ENCODE measurements at places on chromosomes 6 and 20.

GRCh38 chr20:60097285-60097684 is 139.1 kb downstream of the CDH26 start:
- DNase-seq: no peak

DNA sequence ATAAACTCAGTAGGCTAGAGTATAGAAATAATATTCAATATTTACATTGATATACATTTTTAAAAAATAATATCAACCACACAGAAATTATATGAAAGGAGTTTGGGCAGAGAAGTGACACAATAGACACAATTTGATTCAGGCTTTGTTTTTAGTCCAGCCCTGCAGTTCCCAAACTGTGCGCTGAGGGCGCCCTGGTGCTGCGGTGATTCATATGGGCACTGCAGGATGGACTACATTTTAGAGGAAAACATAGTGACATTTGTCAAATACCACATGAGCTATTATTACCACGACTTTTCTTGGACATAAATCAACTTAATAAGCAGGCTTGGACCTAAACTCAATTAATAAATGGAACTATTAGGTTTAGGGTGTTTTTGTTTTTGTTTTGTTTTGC is 364.3 kb upstream of the ID4 start:
- peak; percentile 18 for DNase-seq

DNA sequence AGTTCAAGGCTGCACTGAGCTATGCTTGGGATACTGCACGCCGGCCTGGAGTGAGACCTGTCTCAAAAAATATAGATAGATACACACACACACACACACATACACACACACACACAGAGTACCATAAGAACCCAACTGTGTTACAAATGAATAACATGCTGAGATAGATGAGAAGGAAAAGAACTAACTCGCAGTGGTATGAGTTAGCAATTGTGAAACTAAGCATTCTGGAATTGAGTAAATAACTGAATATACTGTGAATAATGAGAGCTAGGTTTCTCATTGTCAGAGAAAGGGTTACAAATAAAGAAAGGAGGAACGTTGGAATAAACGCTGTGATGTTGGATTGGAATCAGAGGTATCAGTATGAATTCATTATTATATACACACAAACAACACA is 14.6 kb upstream of the FAXC start:
- no peak for DNase-seq

DNA sequence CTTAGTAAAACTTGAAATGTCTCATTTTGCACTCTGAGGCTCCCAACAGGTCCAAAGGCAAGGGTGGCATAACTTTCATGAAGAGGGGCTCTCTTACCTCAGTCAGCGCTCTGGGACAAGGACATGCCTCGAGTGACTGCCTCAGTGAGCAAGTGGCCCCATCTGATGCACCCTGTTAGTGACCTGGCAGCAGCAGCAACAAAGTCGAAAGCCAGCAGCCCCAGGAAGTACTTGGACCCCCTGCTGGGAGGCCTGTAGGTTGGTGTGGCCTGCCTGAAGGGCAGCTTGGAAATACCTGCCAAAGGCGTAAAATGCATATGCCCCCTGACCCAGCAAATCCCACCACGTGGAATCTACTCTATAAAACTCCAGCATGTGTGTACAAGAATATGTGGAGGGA is 13.2 kb downstream of the MAP1LC3A start:
- no peak for DNase-seq

GRCh38 chr6:111222341-111222740 is 135.0 kb downstream of the SLC16A10 start:
- DNase-seq: no peak

DNA sequence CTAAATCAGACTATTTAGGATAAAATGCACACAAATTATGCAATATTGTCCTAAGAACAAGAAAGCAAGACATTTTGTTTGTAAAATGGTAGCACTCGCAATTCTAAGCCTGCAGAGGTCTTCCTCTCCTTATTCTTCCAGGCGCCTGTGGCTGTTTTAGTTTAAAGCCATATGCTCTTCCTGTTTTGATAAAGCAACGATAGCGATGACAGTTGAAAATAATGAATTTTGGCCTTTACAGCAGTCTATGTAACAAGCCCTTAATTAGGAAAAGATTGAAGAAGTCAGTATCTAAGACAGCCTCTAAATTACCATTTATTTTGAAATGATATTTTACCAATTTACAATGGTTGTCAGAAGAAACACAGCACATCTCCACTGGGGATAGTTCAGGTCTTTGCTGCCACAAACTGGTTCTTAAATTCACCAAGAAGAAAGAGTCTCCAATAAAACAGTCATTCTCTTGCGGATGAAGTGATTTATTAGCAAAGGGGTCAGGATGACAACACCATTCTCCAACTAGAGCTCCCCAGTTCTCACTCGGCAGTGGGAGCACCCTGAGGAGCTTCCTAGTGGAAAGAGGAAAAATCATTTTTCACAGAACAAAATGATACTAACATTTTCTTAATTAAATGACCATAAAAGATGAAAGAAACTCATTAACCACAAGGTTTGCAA is 21.4 kb downstream of the UBE3D start:
- DNase-seq: no peak

- DNase-seq: no peak
These were observed 256.9 kb upstream of the PLCB4 start for GRCh38 chr20:8811801-8812594.

DNA sequence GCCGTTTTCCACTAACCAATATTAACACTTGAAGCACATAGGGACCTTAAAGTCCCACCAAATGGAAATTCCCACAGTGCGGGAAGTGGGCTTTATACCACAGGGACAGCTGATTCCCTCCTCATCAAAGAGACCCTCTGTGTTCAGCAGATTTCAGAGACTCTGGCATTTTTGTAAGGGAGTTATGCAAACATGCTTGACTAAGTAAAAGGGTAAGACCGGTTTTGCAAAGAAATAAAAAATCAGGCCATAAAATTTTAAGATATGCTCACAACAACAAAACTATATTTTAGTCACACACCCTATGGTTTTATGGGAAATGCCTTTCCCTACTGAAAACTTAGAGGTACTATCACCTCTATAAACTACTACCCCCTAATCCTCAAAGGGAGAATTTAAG is 45.4 kb upstream of the SPTLC3 start:
- DNase-seq: no peak

GRCh38 chr6:116764961-116765841 is at the start of gene FAM162B:
TSS of gene FAM162B (minus strand) at chr6:116765719. CDS start at chr6:116765576, 143 bp downstream.
- peak; percentile 29 for DNase-seq

GRCh38 chr6:77105091-77105490 is 358.2 kb downstream of the HTR1B start:
- DNase-seq: no peak

DNA sequence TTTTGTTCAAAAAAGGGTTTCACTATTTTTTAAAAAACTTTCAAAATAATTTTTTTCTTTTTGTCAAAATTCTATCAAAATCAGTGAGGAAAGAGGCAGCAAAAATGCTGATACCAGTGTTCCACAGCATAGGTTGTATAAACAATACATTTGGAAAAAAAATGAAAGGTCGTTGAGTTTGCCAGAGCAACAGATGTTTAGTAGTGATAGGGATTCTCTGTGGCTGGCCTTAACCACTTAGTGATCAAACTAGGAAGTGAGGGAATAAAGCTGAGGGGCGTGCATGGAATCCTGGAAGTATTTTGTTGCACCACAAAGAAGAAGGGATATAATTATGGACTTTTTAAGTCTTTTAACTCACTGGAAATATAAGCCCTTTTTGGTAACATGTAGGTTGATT is 555.3 kb upstream of the CHD6 start:
- no peak for DNase-seq

GRCh38 chr6:156994215-156995076 is 217.3 kb downstream of the ARID1B start:
- no peak for DNase-seq

DNA sequence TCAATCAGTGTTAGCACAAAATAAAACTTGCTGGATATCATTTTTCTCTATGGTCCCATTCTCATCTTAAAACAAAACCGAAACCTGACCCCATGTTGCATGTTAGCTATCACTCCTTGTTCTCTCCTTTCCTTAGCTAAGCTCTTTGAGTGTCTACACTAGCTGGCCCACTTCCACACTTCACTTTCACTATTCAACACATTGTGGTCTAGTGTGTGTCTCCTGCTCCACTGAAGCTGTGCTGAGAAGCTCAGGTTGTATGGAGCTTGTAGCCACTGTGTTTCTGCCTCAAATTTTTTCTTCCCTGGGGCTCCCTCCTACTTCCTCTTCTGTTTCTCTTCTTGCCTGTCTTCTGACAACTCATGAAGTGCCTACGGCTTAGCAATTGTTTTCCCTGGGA is 223.0 kb downstream of the NKAIN2 start:
- DNase-seq: no peak

DNA sequence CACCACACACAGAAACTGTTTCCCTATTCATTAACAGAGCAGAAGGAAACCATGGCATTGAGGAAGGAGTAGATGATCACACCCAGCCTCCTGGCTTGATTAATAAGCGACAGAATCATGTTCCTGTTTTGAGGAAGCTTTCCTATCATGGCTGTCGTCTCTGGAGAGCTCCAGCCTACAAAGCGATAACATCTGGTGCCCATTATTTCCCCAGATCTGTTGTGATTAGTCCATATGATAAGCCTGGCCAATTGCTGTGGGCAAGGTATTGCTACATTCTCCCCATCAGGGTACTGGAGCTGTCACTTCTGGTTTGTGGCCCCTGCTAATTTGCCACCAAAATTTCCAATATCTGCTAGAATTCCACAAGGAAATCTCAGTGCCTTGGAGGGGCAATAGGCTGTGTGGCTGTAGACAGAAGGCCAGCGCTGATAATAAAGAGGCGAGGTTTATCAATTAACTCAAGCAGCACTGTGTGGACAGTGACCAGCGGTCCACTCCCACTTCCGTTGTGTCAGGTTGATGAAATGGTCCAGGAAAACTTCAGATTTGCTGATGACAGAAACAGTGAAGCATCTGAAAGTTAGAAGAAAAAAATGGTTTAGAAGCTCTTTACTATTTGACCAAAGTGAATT is 66.4 kb downstream of the OLIG3 start:
- no peak for DNase-seq

- no peak for DNase-seq
These were observed at the start of gene TPMT for GRCh38 chr6:18154507-18155149. TSS of gene TPMT (minus strand) at chr6:18155077. CDS start at chr6:18149127, 5,950 bp downstream.

DNA sequence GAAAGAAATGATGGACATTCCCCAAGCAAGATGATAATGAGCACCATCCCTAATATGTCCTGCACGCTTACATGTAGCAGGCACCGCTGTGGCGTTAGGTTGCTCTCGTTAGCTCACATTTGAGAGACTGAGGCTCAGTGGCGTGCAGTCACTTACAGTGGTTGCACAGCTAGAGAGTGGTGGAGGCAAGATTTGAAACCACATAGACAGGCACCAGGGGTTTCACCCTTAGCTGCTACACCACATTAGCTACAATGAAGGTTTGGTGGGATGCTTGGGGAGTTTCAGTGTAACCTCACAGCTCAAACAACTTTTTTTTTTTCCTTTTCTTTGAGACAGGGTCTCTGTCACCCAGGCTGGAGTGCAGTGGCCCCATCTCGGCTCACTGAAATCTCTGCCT is 3.7 kb downstream of the COX4I2 start:
- DNase-seq: no peak

GRCh38 chr20:50343125-50343489 is 152.5 kb downstream of the CEBPB start:
- no peak for DNase-seq

DNA sequence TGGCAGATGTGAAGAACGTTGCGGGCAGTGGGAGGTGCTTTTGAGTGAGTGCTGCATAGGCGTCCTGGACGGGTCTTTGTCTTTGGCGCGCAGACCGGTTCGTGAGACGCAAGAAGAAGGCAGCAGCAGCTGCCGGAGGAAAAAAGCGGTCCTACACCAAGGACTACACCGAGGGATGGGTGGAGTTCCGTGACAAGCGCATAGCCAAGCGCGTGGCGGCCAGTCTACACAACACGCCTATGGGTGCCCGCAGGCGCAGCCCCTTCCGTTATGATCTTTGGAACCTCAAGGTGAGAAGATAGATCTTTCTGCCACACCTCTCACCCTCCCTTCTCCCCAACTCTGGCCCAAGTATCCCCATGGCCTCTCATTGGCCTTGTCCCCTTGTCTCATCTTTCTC is 1.1 kb downstream of the ABT1 start:
- DNase-seq: no peak

GRCh38 chr6:53568776-53569616 is 24.1 kb upstream of the GCLC start:
- DNase-seq: no peak

GRCh38 chr6:48834706-48835105 is 628.3 kb downstream of the MMUT start:
- DNase-seq: no peak

DNA sequence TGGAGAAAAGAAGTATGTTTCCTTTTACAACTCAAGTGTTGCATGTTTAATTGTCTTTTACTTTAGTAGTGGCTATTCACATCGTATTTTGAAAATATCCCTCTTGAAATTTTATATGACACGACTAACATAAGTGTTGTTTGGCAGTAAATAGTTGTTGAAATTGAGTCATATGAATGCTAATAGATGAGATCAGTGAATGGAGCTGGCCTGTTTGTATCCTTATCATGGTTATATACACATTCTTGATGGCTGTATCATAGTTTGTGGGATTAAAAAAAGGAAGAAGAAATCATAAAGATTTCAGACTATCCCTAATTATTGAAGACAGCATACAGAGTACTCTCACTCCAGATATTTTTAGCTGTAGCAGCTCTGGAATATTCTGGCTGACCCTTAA is 8.2 kb upstream of the RAE1 start:
- no peak for DNase-seq

DNA sequence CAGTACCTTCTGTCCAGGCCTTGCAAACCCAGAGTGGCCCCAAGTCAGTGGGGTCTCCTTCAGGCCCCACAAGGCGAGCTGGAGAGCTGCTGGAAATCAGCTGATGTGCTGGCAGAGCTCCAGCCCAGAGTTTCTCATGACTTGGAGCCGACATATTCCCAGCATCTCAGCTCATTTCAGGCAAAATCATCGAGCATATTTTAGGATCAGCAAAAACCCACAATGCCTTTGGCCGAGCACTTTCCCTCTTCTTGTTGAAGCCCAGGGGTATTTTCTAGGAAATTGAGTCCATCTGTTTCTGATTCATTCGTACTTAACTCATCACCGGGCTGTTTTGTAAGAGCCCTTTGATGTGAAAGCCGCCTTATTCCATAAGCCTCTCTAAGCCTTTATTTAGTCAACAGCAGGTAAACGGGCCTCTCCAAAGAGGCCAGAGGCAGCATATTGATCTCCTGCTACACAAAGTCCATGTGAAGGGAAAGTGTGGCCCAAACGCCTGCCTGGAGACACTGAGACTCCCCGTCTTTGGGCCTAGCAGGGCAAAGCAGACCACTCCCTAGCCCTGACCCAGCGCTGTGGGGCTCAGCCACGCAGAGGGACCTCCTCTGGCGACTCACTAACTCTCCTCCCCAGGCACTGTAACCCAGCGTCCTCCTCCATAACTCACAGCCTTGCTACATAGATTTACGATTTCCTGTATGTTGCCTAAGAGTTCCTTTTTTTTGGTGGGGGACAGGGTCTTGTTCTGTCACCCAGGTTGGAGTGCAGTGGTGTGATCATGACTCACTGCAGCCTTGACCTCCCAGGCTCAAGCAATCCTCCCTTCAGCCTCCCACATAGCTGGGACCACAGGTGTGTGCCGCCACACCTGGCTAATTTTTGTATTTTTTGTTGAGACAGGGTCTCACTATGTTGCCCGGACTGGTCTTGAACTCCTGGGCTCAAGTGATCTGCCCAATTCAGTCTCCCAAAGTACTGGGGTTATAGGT is 12.1 kb upstream of the C20orf203 start:
- no peak for DNase-seq

Measured in activated T-cell treated with anti-CD3 and anti-CD28 coated beads, Interleukin-2, amount 50 U/mL, for 48 hours (primary cell).